ENCODE measurements at places on chromosomes 13 and 19.

DNA sequence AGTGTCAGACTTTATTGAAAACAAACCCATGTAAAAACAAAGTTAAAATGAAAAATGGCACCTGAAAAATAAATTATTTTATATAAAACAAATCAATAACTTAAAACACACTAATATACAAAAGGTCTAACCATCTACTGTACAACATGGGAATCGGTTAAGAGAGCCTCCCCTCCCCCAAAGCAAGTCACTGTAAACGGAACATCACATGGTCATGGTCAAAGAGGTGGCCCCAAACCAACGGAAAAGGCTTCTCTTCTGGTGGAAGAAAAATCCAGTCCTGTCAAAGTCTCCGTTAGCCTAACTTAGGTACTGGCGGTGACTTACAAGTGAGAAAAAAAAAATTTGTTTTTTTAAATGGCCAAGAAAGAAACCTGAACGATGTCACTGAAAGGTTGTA lies 15.7 kb upstream of the TIMM44 start:
- no peak for DNase-seq

- DNase-seq, result no peak
These were observed 8.3 kb downstream of the IGLON5 start for GRCh38 chr19:51319649-51320279.

DNA sequence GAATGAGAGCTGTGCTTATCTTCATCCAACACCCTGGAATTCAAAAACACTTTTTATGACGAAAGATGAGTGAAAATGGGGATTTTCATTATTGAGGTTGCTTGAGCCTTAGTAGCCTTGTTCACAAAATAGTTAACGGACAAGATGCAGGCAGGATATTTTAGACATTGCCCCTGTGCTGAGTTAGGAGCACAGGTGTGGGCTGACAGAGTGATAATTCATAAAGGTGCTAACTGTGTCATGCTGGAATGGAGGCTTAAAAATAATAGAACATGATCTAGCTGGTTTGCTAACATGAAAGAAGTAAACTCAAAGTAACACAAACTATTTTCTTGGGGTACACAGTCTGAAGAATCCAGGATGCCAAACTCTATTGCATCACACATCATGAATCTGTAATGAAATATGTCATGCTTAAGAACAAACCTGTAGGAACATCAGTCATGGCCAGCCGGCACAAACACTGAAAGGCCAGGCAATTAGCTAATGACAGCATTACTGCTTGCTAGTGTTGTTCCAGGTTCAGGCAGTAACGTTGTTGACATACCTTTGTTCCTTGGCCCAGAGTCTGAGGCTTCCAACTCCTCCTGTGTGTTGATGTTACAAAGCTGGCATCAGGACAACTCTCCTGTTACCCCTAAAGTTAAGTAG lies 55.3 kb downstream of the FRY start:
- DNase-seq, result no peak

DNA sequence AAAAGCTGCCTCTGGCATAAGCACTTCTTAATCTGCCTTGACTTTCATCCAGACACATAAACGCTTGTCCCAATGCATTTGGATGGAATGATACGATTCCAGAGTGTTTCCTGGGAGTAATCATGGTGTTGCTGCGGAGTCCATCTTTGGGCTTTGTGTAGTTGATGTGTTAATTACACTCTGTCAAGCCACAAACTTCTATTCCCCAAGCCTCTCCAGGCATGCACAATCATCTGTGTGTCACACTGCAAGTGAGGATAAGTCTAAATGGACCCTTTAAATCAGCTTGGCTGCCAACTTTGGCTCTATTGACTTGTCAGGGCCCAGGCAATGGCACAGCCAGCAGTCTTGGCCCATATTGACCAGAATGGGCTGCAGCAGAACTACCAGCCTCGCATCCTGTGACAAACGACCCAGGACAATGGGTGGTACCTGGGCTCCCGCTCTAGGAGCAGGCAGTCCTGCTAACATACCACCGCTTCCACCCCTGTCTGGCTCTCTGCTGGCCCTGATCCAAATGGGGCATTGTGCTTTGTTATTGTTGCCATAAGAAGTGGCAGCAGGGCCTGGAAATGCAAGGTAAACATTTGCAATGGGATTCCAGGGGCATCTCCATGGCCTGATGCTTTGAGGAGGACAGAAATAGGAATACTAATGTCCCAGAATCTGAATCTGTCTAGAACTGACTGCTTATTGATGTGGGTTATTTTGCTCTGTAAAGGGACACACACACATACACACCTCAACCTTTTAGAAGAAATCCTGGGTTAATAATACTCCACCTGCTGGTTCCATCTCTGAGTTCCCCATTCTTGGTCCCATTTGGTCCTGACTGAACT lies 127.2 kb downstream of the DNAJC15 start:
- no peak for DNase-seq

DNA sequence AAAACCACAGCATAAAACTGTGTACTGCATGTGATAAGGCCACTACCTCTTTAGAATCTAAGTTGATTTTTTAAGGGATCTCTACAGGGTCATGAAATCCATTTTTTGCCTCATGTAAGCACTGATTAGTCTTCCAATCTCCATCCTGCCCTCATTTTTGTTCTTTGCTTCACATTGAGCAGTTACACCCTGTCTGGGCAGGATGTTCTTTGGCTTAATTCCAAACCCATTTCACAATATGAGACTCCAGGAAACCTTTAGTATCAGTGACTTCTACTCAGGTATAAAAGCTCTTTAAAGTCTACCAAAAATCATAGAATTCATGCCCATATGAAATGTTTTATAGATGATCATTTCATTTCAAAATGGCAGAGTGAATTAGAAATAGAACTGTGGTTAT lies 592.6 kb downstream of the TBC1D4 start:
- DNase-seq, result no peak

DNA sequence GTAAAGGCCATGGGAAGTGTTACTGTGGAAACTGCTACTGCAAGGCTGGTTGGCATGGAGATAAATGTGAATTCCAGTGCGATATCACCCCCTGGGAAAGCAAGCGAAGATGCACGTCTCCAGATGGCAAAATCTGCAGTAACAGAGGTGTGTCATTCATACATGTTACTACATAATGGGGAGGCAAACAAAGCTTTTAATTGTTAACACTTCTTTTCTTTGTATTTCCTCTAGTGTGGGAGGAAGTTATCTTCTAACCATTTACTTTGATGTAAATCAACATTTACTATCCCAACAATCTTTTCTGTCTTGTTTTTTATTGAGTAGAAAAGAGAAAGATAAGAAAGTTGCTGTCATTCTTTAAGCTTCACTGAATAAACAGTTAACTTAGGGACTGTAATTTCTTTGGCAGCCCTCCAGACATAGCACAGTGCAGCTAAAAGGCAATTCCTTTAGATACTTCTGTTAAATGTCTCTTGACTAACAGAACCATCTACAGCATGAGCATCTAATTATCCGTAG lies 126.9 kb downstream of the ITGBL1 start:
- no peak for DNase-seq

GRCh38 chr19:42516771-42517170 lies 11.5 kb downstream of the CEACAM1 start:
- no peak for DNase-seq
